ENCODE measurements at places on chromosomes 5 and 9.

GRCh38 chr9:91086657-91087461 lies 274.9 kb downstream of the AUH start:
- no peak for DNase-seq

DNA sequence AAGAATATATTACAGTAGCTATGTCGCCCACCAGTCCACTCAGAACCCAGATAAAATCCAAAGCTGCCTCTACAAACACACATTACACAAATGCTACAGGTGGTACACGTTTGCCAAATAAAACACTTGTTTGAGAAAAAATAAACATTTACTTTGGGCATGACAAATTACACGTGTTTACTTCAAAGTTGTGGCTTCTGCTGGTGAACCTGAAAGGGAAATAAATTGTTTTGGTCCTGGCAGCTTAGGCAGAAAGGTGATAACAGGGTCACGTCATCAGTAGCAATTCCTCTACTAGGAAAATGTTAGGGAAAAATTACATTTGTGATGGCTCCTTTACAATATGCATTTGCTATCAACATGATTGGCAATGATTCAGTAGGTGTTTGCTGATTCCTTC lies 497.3 kb upstream of the WWC1 start:
- no peak for DNase-seq

- DNase-seq = no peak
Measured at GRCh38 chr5:177489119-177489716, 8.2 kb downstream of the PDLIM7 start.

DNA sequence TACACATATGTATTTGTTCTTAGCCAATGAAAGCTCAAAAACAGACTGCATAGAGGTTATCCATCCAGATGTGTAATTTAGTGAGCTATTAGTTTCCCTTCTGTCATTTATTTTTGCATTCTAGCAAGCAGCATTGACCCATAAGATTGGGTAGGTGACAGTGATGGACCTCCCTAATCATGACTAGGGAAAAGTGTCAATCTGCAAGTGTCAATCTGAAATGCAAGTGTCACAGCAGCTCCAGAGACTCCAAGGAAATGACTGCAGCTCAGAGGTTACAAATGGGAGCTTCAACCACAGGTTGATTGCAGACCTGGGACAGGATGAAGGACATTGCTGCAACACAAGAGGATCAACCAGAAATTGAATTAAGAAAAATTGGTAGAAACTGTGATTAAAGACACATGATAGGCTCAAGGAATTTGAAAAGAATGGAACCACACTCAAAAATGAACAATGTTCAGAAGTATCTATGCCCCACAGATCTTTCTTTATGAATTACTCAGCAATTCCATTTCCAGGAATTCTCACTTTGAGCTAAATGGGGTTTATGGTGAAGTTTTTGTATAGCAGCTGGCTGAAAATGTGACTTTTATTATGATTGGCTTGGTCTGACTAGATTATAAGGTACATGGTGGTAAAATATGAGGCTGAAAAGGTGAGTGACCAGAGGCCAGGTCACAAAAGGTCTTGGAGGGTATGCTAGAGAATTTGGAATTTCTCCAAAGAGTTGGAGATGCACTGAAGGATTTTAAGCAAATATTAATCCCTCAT lies 59.6 kb upstream of the HTR4 start:
- DNase-seq = no peak

DNA sequence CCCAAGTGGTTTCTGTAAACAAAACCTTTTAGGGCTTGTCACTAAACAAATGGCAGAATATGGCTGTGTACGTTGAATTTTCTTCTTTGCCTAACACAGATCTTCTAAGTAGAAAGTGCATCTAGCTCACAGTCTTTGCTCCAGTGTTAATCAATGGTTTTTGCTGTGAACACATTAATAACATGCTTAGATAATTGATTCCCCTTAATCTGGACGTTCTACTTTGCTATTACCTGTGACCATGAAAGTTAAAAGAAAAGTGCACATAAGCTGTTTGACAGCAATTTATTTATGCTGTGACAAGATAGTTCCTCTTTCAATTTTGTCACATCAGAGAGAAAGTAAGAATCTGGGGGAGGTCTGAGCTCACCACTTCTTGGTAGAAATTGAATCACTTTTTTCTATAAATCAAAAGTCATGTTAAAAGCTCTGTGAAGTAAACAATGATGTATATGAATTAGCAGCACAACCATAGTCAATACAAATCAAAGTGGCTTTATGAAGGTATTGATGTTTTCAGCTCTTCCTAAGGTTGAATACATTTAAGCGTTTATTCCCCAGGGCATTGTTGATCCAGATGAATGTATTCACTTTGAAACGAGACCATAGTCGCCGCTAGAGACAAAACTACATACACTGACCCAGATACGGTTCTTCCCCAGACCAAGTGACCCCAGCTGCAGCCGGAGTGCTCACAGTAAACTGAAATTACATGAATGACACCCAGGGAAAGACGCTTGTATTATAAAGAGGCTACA lies 174.6 kb upstream of the ZNF608 start:
- no peak for DNase-seq

GRCh38 chr9:18010492-18010891 lies 431.6 kb downstream of the SH3GL2 start:
- DNase-seq = no peak

DNA sequence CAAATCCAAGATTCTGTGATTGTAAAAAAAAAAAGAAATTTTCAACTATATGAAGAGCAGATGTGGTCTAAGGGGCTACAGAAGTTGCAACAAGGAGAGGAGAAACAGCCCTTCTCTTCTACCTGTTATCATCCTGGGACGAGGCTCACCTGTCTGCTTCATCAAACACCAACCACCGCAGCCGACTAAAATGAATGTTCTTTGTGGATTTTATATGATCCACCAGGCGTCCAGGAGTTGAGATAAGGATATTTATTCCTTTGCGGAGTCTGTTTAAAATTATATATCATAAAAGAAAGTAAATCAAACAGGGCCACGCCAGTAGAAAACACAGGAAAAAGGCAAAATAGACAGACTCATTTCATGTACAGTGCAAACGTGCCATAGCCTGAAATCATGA lies 21.5 kb downstream of the DDX31 start:
- no peak for DNase-seq

- DNase-seq = no peak
Measured at GRCh38 chr5:18483451-18483850, 849.2 kb downstream of the TAF11L14 start.

DNA sequence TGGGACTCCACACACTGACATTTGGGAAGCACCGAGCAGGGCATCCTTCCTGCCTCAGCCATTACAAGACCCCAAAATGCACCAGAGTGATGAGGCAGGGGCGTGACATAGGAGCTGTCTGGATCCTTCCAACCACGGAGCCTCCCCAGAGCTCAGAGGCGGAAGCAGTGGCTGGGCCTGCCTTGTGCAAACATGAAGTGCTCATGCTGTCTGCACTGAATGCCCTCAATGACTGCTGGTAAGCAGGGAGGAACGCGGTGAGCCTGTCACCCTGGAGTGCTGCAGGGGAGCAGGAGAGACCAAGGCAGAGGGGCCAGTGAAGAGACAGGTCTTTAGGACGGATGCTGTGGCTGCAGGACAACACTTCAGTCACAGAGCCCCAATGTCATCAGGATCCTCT lies 60.2 kb upstream of the HRH2 start:
- DNase-seq = no peak

- DNase-seq = no peak
Measured at GRCh38 chr5:106113922-106114321, 1556.8 kb downstream of the EFNA5 start.

DNA sequence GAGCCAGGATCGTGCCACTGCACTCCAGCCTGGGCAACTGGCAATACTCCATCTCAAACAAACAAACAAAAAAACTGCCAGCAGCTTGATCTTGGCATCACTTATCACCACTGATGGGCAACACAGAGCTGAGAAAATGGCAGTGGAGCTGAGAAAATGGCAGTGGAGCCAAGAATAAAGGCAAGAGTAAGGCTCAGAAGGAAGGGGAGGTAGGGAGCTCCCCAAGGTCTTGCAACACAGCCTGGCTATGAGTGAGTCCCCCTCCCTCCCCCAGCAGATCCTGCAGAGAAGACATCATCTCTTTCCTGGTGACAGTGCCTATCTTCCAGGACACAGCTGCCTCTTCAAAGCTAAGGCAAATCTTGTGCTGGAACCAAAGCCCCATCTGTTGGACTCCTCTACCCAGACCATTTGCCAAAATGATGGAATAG lies 70.3 kb downstream of the UGCG start:
- peak; percentile 44 for DNase-seq

DNA sequence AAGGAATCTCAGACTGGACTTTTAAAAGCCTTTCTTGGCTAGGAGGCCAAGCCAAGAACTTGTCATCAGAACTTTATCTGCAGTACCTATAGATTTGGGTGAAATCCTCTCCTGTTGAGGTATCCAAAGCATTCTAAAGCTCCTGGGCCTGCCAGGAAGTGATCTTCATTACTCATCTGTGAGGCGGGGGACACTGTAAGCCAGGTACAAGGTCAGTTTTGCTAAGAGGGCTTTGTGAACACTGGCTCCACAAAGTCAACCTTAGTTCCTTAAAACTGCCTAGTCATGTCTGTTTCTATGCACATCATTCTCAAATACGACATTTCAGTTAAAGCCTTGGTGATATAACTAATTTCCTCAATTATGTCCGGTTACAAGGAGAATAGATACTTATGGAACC lies 236.7 kb downstream of the PIK3R1 start:
- no peak for DNase-seq

- no peak for DNase-seq
Measured at GRCh38 chr9:120378680-120379079, 201.3 kb downstream of the CDK5RAP2 start.

DNA sequence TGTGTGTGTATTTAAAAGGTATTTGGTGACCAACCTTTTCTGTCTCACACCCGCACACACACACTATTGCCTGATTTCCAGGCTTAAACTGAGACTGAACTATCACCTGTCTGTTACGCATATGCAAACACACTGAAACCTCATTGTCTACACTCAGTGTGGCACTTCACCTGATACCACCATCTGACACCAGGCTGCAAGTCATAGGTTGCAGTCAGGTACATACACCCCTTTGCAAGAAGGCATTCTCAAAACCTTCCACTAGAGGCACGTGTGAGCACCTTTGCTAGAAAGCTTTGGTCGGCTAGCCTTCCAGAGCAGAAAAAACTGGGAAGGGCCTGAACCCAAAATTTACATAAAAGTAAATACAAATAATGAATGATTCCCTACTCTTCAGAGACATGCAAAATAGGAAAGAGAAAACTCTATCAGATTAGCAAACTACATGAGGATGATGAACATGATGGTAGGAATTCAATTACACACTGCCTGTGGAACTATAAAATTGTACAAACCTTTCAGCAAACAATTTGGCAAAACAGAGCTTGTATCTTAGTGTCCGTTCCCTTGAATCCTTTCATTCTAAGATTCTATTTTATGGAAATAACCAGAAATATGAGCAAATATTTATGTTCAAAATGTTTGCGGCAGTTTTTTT lies 5.9 kb upstream of the FOXD1 start:
- DNase-seq = peak; percentile 80

GRCh38 chr5:163404364-163405173 lies 32.8 kb upstream of the CCNG1 start:
- DNase-seq = no peak

DNA sequence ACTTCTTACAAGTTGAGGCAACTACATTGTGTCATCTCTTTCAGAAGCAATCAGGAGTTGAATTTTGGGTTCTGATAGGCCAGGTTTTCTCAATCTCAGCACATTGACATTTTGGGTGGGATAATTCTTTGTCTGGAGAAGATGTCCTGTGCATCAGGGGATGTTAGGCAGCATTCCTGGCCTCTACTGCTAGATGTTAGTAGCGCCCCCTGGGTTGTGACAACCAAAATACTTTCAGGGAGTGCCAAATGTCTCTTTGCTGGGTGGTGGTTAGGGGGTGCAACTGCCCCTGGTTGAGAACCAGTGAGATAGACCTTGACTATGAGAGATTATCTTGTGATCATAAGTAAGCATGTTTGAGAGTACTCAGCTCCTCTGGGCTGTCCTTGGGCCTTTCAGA lies 164.3 kb upstream of the KLF9 start:
- DNase-seq = no peak

All from adipocyte (in vitro differentiated cells).